Spinal cord (tissue), 10 donors: ENCODE measurements at places on chromosomes 13 and 19. TPM values are rescaled to one million over a fixed set of nuclear protein-coding genes. Genes with fewer than 3 reads are reported as not detected.

- no peak for DNase-seq
Measured at GRCh38 chr13:24505256-24505655, 7.3 kb downstream of the PARP4 start.

The CGB2 gene
- total RNA-seq: not detected

The ERICH4 gene
- not detected for total RNA-seq

The ZNF534 gene
- total RNA-seq: 0.72 TPM

DNA sequence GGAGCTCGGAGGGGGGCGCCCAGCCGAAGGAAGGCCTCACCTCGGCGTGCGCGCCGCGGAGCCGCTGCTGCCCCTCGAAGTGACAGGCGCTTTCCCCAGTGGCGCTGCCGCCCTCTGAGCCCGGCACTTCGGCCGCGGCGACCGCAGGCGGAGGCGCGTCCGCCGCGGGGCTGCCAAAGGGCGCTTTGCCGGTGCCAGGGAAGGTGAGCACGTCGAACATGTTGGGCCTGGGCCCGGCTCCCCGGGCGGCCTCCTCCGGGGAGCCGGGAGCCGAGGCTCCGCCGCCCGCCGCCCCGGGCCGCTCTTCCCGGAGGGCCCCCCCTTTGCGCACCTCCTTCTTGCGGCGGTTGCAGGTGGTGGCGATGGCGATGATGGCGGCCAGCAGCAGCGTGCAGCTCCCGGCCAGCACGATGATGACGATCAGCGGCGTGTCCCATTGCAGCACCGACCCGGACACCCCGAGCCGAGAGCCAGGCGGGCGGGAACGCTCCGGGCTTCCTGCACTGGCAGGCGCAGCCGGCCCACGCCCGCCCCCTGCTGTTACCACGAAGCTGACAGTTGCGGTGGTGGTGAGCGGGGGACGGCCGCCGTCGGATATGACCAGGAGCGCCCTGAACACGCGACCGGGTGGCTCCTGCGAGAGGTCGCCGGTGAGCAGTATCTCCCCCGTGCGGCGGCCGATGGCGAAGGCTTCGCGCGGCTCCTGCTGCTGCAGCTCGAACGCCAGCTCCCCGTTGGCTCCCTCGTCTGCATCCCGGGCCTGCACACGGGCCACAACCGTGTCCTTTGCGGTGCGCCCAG lies 2.5 kb downstream of the PCDH8 start:
- no peak for DNase-seq

The TBCB gene
- total RNA-seq: 184 TPM

The ZNF584 gene
- 16.8 TPM for total RNA-seq

The OLFM4 gene
- 38.6 TPM for total RNA-seq

The POP4 gene
- 56.9 TPM for total RNA-seq

The C13orf42 gene
- total RNA-seq: 0.06 TPM

The CYP2S1 gene
- 3.2 TPM for total RNA-seq

DNA sequence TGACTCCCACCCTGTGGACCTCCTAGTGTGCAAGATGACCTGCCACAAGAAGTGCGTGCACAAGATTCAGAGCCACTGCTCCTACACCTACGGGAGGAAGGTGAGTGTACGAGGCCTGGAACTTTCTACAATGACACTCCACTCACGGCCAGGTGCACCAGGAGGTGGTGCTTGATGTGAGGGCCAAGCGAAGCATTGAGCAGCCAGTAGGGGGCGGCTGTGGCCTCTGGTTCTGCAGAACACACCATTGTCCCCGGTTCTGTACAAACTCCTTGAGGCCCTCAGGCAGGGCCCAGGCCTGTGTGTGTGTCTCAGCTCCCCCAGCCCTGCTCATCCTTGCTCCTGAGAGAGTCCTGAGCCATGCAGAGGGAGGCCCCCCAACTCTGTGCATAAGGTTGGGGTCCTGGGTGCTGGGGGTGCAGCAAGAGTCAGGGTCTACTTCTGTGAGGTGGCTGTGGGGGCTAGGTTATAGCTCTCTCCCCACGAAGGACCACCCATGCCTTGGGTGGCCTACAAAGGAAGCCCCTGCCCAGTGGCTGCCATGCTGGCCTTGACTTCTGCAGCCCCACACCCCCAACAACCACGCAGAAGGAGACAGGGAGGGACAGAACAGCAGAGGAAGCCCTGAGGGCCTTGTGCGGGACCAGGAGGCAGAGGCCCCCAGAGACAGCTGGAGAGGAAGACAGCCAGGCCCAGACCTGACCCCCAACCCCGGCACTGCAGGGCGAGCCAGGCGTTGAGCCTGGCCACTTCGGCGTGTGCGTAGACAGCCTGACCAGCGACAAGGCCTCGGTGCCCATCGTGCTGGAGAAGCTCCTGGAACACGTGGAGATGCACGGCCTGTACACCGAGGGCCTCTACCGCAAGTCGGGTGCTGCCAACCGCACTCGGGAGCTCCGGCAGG lies 9.7 kb upstream of the USE1 start:
- no peak for DNase-seq

The CUL4A gene
- total RNA-seq: 59.3 TPM

DNA sequence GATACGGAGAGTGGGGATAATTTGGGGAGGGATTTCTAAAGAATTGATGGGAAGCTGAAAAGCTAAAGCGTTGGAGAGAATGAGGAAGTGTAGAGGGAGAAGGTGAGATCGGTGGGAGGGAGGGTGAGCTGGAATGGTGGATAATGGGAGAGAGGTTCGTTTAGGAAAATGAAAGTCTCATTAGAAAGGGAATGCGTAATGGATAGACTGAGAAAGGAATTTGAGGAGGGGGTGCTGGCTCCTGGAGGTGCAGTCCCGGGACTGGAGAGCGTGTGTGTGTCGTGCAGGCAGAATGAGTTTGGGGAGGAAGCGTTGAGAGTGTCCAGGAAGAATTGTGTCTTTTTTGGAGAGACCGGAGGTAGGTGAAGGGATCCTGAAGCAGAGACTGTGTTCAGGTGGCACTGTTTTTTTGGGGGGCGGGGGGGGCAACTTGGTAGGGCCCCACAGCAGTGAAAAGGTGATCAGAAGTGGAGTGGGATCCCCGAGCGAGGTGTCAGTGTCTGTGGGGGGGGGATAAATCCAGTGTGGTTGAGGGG lies 1.4 kb downstream of the ACTN4 start:
- DNase-seq: no peak

The FPR1 gene
- 5.2 TPM for total RNA-seq

The SIRT2 gene
- total RNA-seq: 277 TPM

DNA sequence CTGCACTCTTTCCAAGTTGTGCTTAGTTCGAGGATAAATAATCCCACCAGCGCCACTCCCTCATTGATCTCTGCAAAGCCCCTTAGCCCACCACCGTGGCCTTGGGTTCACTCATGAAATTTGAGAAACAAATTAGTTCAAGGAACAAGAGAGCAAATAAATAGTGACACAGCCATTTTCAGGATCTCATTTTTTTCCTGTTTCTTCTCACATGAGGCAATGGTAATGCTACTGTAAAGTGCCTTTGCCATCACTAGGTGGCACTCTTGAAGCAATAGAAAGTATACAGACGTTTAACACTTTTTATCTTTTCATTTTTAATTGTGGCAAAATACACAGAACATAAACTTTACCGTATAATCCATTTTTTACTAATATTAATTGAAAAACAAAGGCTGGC lies 76.8 kb upstream of the ZNF835 start:
- DNase-seq: peak; percentile 47

DNA sequence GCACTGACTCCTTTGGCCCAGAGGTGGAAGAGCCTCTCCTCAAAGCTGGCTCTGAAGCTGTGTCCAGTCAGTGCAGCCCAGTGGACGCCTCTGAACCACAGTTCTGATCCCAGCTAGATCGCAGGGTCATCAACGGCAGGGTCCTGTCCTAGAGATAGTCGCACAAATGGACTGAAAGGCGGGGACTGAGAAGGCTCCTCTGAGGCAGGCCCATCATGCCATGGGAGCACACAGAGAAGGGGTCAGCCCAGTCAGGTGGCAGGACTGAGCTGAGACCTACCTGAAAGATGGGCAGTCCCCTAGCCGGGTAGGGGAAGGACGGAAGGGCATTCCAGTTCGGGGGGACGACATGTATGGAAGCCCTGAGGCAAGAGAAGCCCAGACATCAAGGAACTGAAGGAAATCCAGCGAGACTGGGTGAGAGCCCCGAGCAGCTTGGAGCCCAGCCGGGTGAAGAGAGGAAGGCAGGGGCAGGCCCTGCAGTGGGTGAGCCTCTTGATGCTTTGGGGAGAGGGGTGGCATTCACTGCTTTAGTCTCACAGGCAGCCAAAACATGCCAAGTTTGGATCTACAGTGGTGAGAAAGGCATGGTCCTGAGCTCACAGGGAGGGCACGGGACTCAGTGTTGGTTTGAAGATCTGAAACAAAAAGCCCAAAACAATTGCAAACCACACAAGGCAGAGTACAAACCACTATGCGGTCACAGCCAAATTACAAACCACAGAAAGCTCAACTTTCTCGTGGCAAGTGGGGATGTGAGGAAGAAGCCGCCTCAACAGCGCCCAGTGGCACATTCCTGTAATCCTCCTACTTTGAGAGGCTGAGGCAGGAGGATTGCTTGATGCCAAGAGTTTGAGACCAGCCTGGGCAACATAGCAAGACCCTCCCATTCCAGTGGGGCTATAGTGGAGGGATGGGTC lies 10.0 kb downstream of the CALM3 start:
- DNase-seq: no peak

DNA sequence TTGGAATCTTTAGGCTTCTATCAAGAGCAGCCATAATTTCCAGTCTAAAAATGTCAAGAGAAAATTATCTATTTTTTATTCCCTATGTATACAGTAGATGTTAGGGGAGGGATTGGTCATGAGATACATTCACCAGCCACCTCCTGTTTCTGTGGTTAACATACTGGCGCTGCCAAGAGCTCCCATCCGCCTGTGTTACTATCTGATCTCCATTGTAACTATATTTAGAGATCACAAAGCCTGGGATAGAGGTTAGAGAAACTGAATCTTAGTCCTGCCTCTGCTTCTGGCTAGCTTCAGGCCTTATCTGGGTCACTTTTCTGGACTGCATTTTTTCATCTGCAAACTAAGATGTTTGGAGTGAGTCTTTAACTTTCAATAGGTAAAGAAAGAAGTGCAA lies 46.3 kb downstream of the POLR1D start:
- no peak for DNase-seq

DNA sequence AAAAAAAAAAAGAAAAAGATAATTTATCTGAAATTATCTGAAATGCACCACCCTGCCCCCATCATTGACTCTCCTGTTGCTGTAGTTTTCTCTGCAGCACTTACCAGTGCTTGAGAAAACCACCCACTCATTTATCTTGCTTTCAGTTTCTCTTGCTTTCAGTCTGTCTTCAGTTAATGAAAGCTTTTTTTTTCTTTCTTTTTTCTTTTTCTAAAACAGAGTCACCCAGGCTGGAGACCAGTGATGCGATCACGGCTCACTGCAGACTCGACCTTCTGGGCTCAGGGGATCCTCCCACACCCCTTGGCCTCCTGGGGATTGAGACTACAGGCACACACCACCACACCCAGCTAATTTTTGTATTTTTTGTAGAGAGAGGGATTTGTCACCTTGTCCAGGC lies 4.3 kb upstream of the ACP5 start:
- DNase-seq: no peak

GRCh38 chr19:10966809-10967208 lies 6.0 kb downstream of the SMARCA4 start:
- no peak for DNase-seq
